ACHN (cell line): ENCODE measurements at places on chromosomes 2 and 18.
A peak's percentile ranks its signal among the peaks of the same experiment; 100 is the strongest.

DNA sequence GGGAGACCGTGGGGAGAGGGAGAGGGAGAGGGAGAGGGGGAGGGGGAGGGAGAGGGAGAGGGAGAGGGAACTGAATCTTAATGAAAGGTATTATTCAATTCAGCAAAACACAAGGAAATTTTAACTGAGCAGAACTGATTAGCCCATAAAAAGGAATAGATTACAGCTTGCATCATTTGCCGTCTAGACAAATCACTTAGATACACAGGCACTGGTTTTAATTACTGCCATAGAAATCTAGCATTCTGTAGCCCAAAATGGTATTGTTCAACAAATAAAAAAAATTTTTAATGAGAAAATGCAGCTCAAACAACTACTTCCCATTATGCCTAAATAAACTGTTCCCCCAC, 7.9 kb upstream of the KCNF1 start:
- DNase-seq = no peak

GRCh38 chr2:27115519-27115918, 3.4 kb downstream of the CGREF1 start:
- no peak for DNase-seq

DNA sequence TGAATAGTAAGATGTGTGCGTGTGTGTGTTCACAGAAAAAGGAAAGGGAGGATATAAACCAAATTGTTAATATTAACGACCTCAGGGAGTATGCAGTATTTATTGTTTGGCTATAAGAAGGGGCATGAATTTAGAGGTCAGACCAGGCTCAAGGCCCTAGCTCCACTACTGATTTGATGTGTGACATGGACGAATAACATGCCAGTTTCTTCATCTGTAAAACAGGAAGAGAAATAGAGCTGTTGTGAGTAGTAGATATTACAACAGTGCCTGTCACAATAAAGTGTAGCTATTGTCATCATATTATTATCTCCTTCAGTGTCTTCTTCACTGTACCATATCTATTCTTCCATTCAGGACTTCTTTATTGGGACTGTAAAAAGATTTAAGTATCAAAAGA, 4.1 kb upstream of the MAT2A start:
- no peak for DNase-seq

GRCh38 chr18:3265564-3266033, 3.7 kb downstream of the MYL12B start:
- peak; percentile 33 for DNase-seq

- DNase-seq = no peak
These were observed 320.1 kb downstream of the LRRTM1 start for GRCh38 chr2:79984476-79984875.
